Stimulated activated CD4-positive, alpha-beta T cell treated with anti-CD3 and anti-CD28 coated beads, Interleukin-1b, Interleukin-23, amount 100 ng/mL, for 1 hour (primary cell): ENCODE measurements at places on chromosomes 6 and 20.

GRCh38 chr6:37232430-37233017 lies 25.0 kb upstream of the TBC1D22B start:
- no peak for DNase-seq

GRCh38 chr6:90178384-90178855 lies 118.2 kb downstream of the BACH2 start:
- no peak for DNase-seq

DNA sequence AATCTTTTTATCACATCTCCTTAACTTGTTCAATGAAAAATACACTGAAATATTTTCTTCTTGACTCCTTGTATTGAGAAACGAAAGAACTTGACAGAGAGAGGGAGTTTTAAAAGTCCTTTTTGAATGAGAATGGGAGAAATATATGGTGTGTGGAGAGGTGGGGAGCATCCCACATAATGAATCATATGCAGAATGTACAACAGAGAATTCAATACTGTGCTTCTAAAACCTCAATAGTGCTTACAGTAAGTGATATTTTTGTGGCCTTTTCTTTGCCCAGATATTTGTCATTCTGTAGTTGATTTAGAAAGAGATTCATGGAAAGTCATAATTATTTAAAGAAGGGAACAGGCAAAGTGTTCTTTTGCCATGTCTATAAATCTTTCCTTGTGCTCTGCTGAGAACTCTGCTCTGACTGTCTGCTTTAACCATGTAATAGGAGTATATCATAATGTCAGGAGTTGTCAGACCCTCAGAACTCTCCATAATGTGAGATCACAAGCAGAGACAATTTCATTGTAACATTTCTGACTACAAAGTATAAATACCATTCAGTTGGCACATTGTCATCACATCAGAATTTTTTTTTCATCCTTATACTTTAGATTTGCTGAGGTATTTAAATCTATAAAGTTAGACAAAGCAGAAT lies 32.8 kb upstream of the HS3ST5 start:
- DNase-seq, result no peak

DNA sequence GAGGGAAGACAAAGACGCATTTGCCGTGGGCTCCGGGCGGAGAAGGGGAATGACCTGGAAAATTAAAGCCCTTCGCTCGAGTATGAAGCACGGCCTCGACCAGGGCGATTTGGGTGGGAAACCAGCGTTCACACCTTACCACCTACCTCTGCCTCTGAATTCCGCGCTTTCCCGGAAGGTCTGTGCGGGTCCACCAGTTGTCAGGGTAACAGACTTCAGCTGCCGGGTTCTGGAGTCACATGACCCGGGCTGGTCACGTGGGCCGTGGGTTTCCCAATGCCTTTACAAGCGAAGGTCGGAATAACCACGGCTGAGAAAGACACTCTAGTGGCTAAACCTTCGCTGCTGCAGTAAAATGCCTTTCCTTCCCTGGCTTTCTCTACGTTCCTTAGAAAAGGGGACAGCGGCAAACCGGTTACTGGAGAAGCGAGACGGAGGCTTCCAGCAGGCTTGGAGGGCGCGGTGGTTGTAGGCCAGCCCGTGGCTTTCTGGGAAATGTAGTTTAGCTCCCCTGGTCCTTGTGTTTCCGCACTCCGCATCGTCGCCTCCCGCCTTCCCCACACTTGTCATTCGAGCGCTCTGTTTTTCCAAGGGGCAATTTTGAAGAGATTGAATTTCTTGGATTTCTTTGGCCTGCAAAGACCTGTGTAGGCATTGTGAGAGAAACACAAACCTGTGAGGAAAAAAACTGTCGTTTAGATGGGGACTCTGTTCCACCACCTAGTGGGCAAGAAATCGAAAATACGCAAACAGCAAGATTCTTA lies at the start of gene CEP162:
Gene CEP162, minus strand, starts transcription at position 210 of the 764 bp plus-strand sequence. CDS start 1,250 bp downstream, outside the sequence.
- peak; percentile 53 for DNase-seq

GRCh38 chr20:17530716-17531664 lies at the start of gene BFSP1:
TSS of gene BFSP1 (minus strand) at chr20:17531379. CDS start at chr20:17531329, 50 bp downstream.
- no peak for DNase-seq

DNA sequence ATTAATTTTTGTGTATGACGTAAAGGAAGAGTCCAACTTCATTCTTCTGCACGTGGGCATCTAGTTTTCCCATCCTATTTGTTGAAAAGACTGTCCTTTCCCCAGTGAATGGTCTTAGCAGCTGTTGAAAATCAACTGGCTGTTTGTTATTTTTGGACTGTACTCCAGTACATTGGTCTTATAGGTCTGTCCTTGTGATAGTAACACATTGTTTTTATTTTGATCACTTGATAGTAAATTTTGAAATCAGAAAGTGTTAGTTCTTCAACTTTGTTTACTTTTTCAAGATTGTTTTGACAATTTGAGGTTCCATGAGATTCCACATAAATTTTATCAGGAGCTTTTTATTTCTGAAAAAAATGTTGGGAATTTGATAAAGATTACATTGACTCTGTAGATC lies 280.2 kb upstream of the FOXQ1 start:
- DNase-seq, result no peak

GRCh38 chr6:138769102-138769676 lies 4.4 kb upstream of the CCDC28A start:
- DNase-seq, result no peak

GRCh38 chr20:41352106-41352505 lies 11.5 kb downstream of the LPIN3 start:
- no peak for DNase-seq

DNA sequence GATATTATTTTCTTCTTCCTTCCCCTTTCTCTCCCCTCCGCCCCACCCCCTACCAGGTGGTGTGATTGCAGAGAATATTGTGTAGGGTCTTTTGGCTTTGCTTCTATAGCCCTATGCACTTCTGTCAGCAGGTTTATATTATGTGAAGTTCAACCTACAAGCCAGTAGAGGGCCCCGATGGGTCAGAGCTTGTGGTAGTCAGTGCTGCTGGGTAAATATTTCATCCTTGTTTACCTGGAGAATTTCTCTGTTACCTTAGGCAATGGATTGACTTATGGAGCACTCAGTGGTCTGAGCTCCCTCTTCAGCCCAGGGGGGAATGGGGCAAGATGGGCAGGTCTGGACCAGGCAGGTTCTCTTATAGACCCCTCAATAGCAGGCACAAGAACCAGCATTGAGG lies 720.9 kb downstream of the GRIK2 start:
- no peak for DNase-seq

DNA sequence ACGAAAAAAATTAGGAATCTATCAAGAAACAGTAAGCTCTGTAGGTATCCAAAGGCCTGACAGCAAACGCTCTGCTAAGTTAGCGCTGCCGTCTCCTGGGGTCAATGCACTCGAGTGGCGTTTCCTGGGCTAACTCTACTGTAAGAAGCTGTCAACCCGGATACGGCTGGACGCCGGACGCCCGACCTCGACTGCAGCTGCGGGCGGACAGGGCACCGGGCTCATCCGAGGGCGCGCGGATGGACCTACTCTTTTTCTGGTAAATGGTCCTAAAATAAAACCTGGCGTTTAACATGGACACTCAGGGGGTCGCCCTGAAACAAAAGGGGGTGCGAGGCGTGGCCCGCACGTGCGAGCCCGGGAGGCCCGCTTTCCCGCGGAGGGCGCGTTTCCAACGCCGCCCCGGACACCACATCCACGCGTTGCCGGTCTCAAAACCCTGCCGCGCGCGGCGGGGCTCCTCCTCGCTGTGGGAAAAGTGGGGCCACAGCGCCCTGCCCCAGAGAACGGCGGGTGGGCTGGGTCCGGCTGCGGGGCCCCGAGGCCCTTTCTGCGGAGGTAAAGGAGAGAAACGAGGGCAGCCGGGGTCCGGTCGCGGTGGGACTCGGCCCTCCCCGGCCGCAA lies 537 bp downstream of the TCP1 start:
- DNase-seq, result no peak

DNA sequence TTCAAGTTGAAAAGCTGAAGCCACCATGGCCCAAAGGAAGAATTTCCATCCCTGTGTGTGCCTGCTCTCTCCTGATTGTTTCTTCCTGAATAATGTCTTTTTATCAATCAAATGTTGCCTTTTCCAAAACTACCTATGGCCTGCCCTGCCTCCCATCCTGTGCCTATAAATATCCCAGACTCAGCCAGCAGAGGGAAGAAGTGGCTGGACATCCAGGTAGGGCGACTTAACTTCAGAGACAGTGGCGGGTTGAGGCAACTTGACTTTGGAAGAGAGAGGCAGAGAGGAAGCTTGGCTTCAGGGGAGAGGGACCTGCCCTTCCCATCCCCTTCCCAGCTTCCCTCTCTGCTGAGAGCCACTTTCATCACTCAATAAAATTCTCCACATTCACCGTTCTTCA lies 133.0 kb downstream of the LCA5 start:
- no peak for DNase-seq

DNA sequence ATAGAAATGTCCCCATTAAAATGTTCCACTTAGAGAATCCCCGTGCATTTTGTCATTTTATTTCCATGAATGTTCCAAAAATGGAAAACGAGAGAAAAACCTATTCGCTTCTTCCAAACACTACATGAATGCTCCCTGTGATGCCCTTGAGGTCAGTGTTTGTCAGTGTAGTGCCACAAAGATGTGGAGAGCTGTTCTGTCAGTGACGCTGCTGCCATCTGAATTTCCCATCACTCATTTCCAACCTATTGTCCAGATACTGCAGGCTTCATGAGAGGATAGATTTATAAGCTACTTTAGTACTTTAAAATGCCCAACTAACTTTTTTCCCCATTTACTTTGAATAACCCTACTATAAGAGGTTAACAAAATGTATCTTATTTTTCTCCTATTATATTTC lies 335.8 kb downstream of the CDKAL1 start:
- DNase-seq, result no peak

DNA sequence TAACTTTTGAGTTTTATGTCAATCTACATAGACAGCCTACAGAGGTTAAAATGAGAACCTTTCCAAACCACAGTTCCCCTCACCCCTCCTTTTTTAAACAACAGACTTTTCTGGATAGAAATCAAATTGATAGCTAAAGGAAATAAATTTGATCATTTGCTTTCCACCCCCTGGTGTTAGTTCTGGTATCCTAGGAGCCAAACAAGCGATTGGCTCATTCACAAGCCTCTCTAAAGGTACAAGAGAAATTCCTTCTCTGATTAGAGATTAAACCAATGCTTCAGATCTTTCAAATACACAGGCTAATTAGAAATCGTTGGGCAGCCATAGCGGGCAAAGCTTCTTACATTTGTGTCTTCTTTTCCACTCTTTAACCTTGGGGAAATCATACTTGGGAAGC lies 232.3 kb downstream of the TBC1D7 start:
- no peak for DNase-seq

GRCh38 chr6:44176762-44177509 lies 18.3 kb downstream of the CAPN11 start:
- no peak for DNase-seq

DNA sequence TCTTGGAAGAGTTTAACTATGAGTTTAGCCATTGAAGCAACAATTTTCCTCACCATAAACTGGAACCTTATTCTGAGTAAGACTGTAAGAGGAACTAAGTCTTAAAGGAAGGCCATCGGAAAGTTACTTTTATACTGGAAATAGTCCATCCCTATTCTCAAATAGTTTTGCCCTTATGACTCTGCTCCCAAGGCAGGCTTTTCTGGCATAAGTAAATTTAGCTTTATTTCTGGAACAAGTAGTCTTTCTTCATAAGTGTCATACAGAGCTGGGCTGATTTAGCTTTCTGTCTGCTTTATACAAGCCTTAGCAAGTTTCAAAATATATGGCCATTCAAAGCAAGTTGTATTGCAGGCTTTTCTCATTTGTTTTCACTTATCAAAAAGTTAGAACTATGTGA lies 328.1 kb downstream of the HACE1 start:
- DNase-seq, result no peak

DNA sequence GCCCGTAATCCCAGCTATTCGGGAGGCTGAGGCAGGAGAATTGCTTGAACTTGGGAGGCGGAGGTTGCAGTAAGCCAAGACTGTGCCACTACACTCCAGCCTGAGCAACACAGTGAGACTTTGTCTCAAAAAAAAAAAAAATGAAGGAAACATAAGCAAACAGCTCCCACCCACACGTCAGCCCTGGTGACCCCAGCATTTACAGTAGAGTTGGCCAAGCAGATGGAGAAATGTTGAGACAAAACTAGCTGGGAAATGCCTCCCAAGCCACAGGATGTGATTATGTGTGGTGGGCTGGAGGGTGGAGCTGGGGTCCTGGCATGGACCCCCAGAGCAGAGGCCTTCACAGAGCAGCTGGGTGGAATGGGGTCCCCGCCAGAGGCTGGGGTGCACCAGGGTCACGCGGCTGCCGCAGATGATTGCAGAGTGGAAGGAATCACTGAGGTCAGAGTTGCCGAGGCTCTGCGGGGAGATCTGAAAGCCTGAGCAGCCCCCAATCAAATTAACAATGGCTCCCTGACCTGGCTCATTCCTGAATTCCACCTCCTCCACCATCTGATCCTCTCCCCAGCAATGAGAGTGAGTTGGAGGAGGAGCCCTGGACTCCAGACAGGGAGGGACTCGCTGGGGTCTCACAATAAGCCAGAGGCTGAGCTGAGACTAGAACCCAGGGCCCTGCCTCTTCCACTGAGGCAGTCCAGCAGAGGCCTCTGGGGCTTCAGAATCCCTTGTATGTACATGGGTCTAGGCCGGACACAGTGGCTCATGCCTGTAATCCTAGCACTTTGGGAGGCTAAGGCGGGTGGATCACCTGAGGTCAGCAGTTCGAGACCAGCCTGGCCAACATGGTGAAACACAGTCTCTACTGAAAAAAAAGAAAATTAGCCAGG lies 34.7 kb upstream of the TGM2 start:
- no peak for DNase-seq

- DNase-seq, result peak; percentile 57
Observed at GRCh38 chr6:7238900-7239589, 74.0 kb downstream of the SSR1 start.

DNA sequence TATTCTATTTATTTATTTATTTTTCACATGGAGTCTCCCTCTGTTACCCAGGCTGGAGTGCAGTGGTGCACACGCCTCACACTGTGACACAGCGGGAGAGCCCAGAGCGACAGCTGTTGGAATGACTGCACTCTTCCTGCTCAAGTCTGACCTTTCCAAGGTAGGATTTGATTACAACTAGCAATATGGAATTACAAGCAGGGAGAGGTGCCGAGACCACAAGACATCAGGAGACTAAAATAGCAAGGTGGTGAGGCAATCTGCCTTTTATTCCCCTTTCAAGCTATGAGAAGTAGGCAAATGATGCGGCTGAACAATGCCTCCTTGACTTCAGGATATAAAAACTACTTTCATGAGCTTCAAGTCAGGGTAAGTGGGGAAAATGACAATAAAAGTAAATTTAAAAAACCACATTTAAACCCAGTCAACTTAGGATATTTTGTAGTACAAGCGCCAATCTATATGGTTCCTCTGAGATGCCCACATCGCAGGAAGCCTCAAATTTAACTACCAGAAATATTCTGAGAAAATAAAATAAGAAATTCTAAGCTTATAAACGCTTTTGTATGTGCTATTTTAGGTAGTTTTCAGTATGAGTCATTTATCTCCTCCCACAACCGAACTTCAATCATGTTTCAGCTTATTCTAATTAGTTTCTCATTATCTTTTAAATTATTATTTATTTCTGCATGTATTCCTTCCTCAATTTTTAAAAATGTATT lies 146.9 kb upstream of the SGK1 start:
- DNase-seq, result no peak

- peak; percentile 27 for DNase-seq
Observed at GRCh38 chr20:3407040-3407770, at the start of gene DNAAF9. TSS of gene DNAAF9 (minus strand) at chr20:3407669. CDS start at chr20:3407557, 112 bp downstream.
